ENCODE measurements at places on chromosomes 7 and 10. TPM values are rescaled to one million over a fixed set of nuclear protein-coding genes. Genes with fewer than 3 reads are reported as not detected.

Gene FLNC
- not detected for polyA plus RNA-seq

Gene PCDH15
- 2.6 TPM for polyA plus RNA-seq

Gene DRGX
- polyA plus RNA-seq = 0.25 TPM

Gene GPR15LG
- polyA plus RNA-seq = not detected

Gene C7orf57
- 0.41 TPM for polyA plus RNA-seq

Gene NPC1L1
- not detected for polyA plus RNA-seq

Gene PSAP
- polyA plus RNA-seq = 545 TPM
